ENCODE measurements at places on chromosomes 2 and 18.

- DNase-seq = no peak
Observed at GRCh38 chr18:72114801-72115594, 429.1 kb downstream of the CBLN2 start.

GRCh38 chr2:41313082-41313481, 734.7 kb upstream of the PKDCC start:
- DNase-seq = no peak

DNA sequence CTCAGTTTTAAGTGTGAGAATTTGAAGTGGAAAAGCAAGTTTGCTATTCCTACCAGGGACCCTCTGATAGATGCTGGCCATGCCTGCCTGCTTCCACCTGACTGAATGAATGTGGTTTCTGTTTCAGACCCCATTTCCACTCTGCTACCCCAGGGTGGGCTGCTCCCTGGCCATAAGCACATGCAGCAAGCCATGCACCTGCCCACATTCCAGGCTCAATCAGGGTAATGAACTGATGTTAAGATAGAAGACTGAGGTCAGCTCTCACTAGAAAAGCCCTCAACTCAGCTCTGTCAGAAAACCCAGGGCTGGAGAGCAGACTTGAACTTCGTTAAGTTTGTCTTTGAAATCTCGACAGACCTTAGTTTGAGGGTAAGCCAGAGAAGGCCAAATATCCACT, 333.9 kb downstream of the CYRIA start:
- DNase-seq = no peak

GRCh38 chr2:239738159-239738558, 287.0 kb downstream of the NDUFA10 start:
- DNase-seq = no peak

DNA sequence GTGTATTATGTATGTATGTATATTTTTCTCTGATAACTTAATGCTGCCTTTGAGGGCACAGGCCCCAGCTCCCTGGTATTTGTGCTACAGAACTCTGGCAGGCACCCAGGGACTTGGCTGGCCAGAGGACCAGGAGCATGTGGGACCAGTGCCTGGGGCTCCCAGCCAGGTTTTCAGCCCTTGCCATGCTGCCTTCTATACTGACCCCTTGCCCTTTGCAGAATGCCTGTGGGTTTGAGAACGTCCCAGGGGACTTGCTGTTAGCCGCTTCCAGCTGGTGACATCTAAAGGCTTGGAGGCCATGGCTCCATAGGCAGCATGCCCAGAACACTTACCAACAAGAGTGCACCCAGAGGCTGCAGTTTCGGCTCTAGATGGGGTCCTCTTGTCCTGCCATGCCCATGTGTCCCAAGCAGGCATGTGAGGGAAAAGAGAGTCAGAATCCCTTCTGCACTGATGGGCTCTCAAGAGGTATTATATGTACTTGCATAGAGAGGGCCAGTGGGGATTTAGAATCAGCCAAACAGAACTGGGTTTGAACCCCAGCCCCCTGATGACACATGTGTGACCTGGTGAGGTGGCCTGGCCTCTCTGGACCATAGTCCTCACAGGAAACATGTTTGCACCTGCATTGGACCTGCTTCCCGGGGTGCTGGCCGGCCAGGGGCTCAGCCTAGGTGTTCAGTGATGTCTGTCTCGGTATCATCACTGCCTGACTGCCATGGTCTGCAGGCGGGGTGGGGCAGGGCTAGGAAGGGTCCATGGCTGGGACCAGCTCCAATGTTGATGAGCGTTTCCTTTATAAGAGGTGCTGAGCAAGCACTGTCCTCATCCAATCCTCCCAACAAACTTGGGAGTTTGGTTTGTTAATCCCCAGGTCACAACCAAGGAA, 119.2 kb upstream of the FHL2 start:
- DNase-seq = no peak

DNA sequence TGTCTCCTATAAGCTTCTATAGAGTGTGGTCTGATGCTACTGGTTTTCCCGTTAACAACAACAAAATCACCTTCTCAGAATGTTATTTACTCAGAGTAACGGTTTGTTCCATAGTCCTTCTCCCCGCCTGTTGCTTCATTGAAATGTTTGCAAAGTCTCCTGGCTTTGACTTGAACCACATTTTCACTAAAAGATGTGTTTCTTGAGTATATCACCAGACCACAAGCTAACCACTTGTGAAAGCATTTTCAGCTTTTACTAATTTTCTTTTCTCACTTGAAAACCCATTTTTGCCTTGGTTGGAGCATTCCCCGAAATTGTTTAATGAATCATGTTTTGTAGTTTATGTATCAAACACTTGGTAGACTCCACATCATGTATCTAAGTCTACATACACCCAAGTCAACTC, 121.2 kb downstream of the DPP4 start:
- DNase-seq = peak; percentile 92

DNA sequence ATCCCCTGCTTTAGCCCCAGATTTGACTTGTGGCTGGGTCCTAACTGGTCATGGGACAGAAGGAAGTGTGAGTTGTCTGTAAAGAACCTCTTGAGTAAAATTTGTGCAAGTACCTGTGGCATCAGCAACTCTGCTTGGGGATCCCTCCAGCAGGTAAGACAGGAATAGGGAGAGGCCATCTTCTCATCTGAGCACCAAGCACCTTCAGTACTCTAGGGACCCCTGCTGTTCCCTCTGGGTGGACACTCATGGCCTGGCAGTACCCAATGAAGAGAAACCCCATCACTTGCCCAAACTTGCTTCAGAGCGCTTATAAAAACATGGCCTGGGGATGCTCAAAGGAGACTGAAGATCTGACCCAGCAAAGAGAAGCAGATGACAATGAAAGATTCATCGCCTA, 297.8 kb downstream of the SP3 start:
- no peak for DNase-seq

GRCh38 chr2:33160191-33160590, 213.4 kb downstream of the LTBP1 start:
- no peak for DNase-seq

DNA sequence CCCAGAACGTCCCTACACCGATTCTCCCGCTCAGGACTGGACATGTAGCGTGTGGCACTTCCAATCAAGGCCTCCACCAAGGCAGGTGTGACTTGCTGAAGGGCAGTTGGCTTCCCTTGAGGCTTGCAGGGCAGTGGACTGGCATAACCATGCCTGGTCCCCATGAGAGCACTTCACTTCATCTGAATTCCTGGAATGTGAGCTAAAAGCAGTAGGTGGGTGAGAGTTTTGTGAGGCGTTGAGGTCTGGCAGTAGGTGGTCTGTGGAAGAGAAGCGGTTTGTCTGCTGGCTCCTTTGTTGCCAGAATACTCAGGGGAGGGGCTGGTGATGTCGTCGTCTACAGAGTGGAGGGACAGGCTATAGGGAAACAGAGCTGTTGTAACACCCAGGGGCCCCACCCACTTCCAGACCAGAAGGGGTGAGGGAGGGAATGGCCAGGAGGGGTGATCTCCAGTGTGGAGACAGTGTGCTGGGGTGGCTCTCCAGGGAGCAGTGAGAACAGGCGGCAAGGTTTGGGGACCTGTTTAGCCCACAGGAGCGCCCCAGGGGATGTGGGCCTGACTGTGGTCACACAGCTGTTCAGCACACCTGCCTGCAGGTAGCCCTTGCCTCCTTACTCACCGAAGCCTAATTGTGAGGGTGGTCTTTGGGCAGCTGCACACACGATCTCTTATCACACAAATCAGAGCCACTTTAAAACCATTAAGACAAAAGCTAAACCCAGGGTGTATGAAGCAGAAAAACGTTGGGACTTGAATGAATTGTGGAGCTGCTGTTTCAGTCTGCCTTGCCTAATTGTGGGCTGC, 21.5 kb upstream of the ALKAL2 start:
- DNase-seq = no peak

GRCh38 chr18:21289827-21290226, 47.8 kb downstream of the GREB1L start:
- no peak for DNase-seq

GRCh38 chr18:57771193-57771592, 31.9 kb downstream of the ATP8B1 start:
- no peak for DNase-seq

DNA sequence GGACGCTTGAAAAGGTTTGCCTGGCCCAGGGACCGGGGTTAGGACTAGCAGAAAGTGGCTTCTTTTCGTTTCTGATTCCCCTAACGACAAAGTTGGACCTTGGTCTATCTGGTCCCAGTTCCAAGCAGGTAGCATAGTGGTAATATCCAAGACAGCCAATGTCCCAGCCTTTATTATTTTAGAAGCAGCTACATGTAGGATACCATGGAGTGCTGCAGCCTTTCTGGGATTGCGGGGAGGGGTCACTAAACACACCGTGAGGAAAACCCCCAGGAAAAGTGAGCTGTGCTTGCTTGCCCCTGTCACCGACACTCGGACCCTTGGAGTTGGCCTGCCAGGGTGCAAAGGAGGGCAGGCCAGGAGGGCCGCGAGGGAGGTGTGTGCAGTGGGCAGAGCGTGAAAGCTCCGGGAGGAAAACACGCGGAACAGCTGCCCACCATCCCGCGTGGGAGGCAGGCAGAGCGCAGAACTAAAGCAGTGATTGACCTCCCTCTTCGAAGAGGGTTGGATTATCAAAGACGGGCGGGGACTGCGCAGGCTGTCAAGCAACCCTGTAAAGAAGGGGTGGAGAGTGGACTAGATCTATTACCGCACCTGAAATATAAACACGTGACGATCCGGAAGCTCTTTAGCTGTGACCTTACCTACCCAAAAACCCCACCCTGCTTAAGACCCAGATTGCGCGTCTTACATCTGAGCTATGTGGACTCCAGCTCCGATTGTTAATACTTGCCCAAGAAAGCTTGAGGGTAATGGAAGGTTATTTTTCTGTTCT, 624 bp upstream of the MAP4K3 start:
- peak; percentile 64 for DNase-seq

- no peak for DNase-seq
Observed at GRCh38 chr2:27407798-27408491, 1.4 kb downstream of the PPM1G start.

DNA sequence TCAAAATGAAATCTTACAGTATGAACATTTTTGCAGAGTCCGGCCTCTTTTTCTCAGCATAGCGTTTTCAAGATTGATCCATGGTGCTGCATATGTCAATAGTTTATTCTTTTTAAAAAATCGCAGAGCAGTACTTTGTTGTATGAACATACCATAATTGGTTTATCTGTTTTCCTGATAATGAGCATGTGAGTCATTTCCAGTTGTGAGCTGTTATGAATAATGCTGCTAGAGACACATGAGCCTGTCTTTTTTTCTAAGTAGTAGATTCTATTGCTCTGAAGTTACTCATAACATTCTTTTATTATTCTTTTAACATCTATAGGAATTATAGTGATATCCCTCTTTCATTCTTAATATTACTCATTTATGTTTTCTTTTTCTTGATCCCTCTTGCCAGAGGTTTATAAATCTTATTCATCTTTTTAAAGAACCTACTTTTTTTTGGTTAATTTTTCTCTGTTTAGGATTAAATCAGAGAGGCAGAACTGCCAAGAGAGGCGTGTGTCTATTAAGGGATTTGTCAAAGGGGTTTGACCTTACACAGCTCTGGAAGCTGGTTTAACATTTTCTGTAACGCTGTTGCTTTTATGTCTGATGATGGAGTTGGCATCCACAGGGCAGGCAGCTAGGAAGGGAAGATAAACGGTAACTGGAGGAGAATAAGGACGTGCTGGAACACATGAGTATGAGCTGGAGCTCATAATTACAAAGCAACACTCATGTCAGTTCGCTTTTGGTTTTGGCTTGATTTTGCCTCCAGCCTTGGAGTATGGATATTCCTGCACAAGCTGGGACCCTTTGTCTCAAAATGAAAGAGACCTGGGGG, 47.4 kb downstream of the MGAT5 start:
- DNase-seq = peak; percentile 59

- peak; percentile 83 for DNase-seq
Observed at GRCh38 chr2:45993476-45993991, 303.7 kb upstream of the EPAS1 start.

DNA sequence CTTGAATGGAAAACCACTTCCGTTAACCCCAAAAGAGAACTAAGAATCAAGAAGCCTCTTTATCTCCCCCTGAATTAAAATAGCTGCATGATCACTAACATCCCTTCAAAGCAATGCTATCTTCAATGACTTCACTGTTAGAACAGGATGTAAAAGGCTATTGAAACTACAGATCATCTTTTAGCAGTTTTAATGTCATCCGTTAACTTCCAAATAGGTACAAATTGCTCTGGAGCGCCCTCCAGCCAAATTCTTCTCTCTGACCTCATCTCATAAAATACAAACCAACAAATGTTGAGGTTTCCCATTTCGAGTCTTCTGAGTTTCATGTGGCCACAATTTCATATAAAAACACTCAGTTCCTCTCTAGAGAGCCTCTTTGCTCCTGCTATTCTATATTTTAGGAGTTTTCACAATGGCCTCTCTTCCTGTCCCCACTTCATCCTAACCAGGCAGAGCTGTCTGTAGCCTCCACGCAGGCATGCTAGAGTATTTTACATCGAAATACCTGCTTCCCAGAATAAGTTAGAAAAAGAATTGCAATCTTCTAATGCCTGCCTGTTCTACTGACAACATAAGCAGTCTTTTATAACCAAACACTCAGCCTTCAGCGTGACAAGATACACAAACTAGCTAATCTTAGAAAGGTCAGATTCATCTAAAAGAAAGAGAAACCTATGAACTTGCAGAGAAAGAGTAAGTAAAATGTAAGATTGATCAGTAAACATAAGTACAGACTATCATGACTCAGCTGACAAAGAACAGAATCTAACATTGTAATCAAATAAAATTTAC, 37.9 kb downstream of the B4GALT6 start:
- DNase-seq = no peak

GRCh38 chr2:134975281-134976009, 56.8 kb downstream of the CCNT2 start:
- no peak for DNase-seq

- DNase-seq = no peak
Observed at GRCh38 chr2:216987252-216987821, 127.5 kb upstream of the TNP1 start.

DNA sequence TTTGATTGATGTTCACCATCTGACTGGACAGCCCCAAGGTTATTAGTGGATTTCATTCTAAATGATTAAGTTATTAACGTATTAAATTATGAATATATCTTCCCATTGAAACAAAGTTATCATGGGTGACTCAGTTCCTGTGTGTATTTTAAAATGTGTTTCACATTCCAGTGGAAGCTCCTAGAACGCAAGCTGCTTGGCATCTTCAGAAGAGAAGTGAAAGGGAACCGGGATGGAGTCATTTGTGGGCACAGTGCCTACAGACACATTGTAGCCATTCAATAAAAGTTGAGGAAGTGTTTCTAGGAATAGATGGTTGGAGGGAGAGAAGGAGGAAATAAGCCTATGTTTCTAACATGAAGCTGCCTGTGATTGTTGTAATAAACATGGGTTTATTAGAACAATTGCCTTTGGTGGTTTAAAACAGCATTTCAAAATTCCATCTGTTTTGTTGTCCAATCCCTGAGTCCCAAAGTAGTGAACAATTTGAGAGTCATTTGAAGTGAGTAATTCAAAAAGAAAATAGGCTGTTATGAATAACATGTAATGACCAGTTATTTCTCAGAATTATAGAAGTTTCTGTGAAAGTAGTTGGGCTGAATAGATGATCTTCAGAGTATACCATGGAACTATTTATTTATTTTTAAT, 143.5 kb downstream of the PKP4 start:
- DNase-seq = no peak

Data from activated CD4-positive, alpha-beta T cell treated with anti-CD3 and anti-CD28 coated beads, Interleukin-2, Interleukin-6, amounts not matched to agents 100 ng/mL and 50 ng/mL, durations not matched to agents 16 hours and 8 hours (primary cell).